ENCODE measurements at places on chromosomes 11 and 22. TPM values are rescaled to one million over a fixed set of nuclear protein-coding genes. Genes with fewer than 3 reads are reported as not detected.

DNA sequence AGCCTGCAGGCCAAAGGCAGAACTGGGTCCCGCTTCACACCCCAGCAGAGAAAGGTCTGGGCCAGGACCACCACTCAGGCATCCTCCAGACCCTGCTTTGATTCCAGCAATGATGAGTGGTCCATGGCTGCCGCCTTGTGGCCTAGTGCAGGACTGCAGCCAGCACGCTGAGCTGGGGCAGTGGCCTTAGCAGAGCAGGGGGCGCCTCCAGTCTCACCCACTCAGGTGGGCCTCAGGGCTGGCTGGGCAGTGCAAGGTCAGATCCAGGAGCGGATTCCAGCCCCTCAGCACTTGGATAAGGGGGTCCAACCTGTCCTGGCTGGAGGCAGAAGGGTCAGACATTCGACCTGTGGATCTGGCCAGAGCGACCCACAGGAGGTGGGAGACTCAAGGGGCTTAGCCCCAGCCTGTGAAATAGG is 9.6 kb upstream of the PDE2A start:
- no peaks in the 10 kb centered on the region for H3K36me3 ChIP-seq
- DNase-seq: no peak
- H3K27ac ChIP-seq: no peak overlapping the region
- H3K4me3 ChIP-seq: no peak overlapping the region

DNA sequence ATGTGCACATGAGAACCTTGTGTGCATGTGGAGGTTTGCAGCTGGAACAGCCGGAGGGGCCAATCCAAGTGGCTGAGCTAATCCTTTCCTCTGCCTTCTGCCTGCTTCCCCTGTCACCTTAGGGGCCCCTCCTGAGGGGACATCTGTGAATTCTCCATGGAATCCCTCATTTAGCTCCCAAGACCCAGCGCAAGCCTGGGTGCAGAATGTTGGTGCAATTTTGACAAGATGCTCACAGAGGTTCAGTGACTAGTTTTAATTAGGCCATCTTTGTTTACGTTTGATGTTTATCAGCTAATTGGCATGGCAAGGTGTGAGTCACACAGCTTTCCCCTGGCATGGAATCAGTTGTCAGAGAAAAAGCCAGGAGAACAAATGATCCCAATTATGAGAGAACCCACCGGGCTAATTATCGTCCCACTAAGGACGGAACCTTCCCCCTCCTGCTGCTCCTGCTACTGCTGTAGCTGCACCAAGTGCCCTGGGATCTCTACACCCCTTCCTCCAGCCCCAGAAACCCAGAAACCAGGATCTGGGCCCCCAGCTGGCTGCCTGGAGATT is 63.6 kb upstream of the PAX6 start:
- H3K4me1 ChIP-seq: peaks cover 67% of the 10 kb centered on the region
- no peak overlapping the region for H3K4me3 ChIP-seq
- H3K36me3 ChIP-seq: no peaks in the 10 kb centered on the region
- DNase-seq: no peak
- no peaks in the 10 kb centered on the region for H3K27me3 ChIP-seq

DNA sequence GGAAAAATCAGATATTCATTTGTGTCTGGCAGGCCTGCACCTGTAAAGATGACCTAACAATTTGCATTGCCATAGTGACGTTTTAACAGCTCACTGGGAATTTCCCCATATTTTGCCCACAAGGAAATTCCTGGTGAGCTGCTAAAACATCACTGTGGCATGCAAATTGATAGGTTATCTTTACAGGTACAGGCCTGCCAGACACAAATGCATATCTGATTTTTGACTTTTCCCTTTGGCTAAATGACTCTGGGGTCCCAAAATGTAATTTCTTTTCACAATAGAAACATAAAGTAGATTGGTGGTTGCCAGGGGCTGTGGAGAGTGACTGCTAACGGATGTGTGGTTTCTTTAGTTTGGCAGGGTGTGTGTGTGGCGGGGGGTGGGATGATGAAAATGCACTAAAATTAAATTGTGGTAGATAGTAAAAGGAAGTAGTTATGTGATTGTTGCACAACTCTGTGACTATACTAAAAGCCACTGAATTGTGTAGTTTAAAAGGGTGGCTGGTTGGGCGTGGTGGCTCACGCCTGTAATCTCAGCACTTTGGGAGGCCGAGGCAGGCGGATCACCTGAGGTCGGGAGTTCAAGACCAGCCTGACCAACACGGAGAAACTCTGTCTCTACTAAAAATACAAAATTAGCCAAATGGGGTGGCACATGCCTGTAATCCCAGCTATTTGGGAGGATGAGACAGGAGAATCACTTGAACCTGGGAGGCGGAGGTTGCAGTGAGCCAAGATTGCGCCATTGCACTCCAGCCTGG is 18.5 kb upstream of the FEZ1 start:
- H3K4me1 ChIP-seq: 0 out of 2 replicates have a peak, but pooled peaks cover 3% of the 10 kb centered on the region
- H3K4me3 ChIP-seq: no peak overlapping the region
- H3K27ac ChIP-seq: peak overlapping the region; percentile 31
- H3K27me3 ChIP-seq: no peaks in the 10 kb centered on the region
- no peaks in the 10 kb centered on the region for H3K36me3 ChIP-seq
- DNase-seq: peak; percentile 83

- H3K27ac ChIP-seq: no peak overlapping the region
- peaks cover 59% of the 10 kb centered on the region for H3K4me1 ChIP-seq
- no peak overlapping the region for H3K4me3 ChIP-seq
- no peaks in the 10 kb centered on the region for H3K36me3 ChIP-seq
- H3K27me3 ChIP-seq: no peaks in the 10 kb centered on the region
Observed at GRCh38 chr22:37529652-37530345, 10.6 kb upstream of the CARD10 start.

- no peak overlapping the region for H3K4me3 ChIP-seq
- no peaks in the 10 kb centered on the region for H3K36me3 ChIP-seq
- H3K27ac ChIP-seq: no peak overlapping the region
Observed at GRCh38 chr22:23550049-23550650, 29.9 kb downstream of the IGLL1 start.

DNA sequence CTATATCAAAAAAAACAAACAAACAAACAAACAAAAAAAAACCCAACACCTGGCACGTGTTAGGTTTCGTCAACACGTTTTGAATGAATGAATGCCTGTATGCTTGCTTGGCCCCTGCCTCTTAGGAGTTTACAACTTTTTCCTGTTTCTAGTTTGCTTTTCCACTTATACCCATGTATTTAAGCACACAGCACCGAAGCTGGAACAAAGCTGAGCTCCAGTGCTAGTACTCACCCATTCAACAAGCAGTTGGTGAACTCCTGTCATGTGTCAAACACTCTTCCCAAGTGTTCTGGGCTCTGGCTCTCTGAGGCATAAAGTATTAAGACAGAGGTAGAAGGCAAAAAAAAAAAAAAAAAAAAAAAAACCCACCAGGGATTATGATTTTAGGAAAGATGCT is 599.3 kb downstream of the BUD13 start:
- H3K27me3 ChIP-seq: peaks cover 44% of the 10 kb centered on the region
- no peaks in the 10 kb centered on the region for H3K4me1 ChIP-seq
- H3K27ac ChIP-seq: no peak overlapping the region
- H3K36me3 ChIP-seq: no peaks in the 10 kb centered on the region
- DNase-seq: no peak
- H3K4me3 ChIP-seq: no peak overlapping the region

DNA sequence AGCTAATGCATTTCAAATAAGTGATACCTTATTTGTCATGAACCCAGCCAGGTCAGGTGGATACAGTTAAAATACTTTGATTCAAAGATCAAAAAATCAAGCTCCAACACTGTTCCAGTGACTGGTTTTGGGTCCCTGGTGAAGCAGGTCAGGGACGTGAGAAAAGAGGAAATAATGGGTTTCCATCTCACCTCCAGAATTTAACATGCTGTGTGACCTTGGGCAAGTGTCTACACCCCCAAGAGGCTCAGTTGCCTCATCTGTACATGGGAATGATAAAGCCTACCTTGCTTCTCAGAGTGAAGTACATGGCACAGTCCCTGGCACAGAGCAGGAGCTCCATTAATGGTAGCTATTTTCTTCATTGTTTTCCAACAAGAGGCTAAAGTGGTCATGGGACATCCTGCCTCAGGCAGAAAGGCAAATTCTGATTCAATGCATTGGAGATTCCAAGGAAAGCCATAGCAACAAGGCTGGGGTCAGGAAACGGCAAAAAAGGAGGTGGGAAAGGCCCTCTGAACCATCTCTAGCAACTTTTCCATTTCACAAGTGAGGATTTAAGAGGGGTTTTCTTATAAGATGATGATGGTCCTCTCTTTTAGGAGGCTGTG is 108.5 kb downstream of the CSNK2A3 start:
- no peak for DNase-seq
- no peak overlapping the region for H3K4me3 ChIP-seq
- no peaks in the 10 kb centered on the region for H3K27me3 ChIP-seq
- no peaks in the 10 kb centered on the region for H3K36me3 ChIP-seq
- no peaks in the 10 kb centered on the region for H3K4me1 ChIP-seq

Gene ADAMTS8
- total RNA-seq: not detected

DNA sequence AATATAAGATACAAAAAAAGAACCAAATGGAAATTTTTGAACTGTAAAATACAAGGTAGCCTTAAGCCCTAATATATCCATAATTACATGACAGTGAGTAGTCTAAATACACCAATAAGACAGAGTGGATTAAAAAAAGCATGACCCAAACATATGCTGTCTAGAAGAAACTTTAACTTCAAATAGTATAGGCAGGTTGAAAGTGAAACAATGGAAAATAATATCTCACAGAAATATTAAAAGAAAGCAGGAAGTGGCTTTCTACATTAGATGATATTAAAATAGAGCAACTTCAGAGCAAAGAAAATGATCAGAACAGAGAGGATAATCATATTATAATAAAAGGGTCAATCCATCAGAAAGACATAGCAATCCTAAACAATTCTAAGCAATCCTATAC is 21.8 kb downstream of the DCUN1D5 start:
- no peaks in the 10 kb centered on the region for H3K27me3 ChIP-seq
- H3K36me3 ChIP-seq: peaks cover 52% of the 10 kb centered on the region
- H3K4me3 ChIP-seq: no peak overlapping the region

GRCh38 chr22:19285831-19286230 is 5.7 kb downstream of the CLTCL1 start:
- no peak overlapping the region for H3K4me3 ChIP-seq
- H3K4me1 ChIP-seq: no peaks in the 10 kb centered on the region
- no peaks in the 10 kb centered on the region for H3K36me3 ChIP-seq
- no peak for DNase-seq
- H3K27ac ChIP-seq: no peak overlapping the region

DNA sequence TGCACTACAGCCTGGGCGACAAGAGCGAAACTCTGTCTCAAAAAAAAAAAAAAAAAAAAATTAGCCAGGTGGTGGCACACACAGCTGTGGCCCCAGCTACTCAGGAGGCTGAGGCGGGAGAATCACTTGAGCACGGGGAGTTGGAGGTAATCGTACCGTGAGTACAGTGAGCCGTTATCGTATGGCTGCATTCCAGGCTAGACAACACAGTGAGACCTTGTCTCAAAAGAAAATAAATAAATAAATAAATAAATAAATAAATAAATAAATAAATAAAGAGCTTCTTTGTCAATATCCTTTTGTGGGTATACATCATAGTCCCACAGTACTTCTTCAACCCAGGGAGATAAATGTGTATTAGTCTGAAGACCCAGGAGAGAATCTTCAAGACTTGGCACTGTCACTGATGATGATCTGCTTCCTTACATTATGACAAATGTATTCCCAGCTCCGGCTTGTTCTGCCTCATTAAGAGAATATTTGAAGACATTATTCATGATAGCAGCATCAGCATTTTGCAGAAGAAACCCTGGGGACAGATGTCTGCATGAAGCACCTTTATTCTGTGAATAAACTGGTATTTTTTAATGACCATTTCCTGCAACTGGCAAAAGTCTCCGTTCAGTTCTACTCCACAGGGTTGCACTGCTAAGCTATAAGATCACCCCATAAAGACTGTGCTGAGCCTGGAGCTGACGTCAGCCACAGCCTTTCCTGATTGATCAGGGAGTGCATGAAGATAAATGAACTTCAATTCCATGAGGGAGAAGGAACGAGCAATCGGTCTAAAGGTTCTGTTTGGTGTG is 1.6 kb upstream of the ACY3 start:
- H3K4me1 ChIP-seq: no peaks in the 10 kb centered on the region
- H3K27me3 ChIP-seq: no peaks in the 10 kb centered on the region
- no peak overlapping the region for H3K4me3 ChIP-seq
- H3K36me3 ChIP-seq: no peaks in the 10 kb centered on the region

Gene SMC1B
- total RNA-seq: 0.31 TPM

DNA sequence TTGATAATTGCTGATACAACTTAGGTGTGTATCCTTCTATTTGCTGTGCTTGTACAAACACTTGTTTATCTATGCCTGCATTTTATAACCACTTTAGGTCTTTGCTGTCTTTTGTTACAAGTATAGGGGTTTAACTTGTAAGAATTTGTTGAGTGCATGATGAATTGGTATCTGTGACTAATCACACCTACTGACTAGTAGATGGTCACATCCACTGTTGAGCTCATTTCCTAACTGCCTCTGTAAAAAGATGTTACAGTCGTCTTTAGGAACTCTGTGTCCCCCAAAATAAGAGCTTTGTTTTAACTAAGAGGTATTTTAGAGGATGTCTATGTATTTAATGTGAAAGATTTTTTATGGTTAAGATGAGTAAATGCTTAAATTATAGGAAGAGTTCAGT is 60.5 kb downstream of the HIPK3 start:
- H3K27ac ChIP-seq: no peak overlapping the region
- no peaks in the 10 kb centered on the region for H3K27me3 ChIP-seq
- 0 out of 2 replicates have a peak, but pooled peaks cover 5% of the 10 kb centered on the region for H3K36me3 ChIP-seq
- H3K4me3 ChIP-seq: no peak overlapping the region
- no peaks in the 10 kb centered on the region for H3K4me1 ChIP-seq

- no peak for DNase-seq
- peaks cover 22% of the 10 kb centered on the region for H3K27me3 ChIP-seq
- H3K36me3 ChIP-seq: no peaks in the 10 kb centered on the region
- H3K4me1 ChIP-seq: no peaks in the 10 kb centered on the region
Observed at GRCh38 chr11:2434008-2434407, 10.3 kb downstream of the TRPM5 start.

- H3K27ac ChIP-seq: peak overlapping the region; percentile 39
- no peaks in the 10 kb centered on the region for H3K27me3 ChIP-seq
- peak overlapping the region; percentile 90 for H3K4me3 ChIP-seq
- peaks cover 69% of the 10 kb centered on the region for H3K4me1 ChIP-seq
- no peaks in the 10 kb centered on the region for H3K36me3 ChIP-seq
Observed at GRCh38 chr11:120336641-120337354, 585 bp downstream of the ARHGEF12 start.

Gene OR2AG1
- not detected for total RNA-seq

- no peak overlapping the region for H3K27ac ChIP-seq
- H3K4me1 ChIP-seq: no peaks in the 10 kb centered on the region
- H3K27me3 ChIP-seq: no peaks in the 10 kb centered on the region
- no peak for DNase-seq
- no peaks in the 10 kb centered on the region for H3K36me3 ChIP-seq
- no peak overlapping the region for H3K4me3 ChIP-seq
Observed at GRCh38 chr11:69472541-69473275, 8.8 kb upstream of the LINC01488 start.

Gene CDC45
- 27.5 TPM for total RNA-seq

DNA sequence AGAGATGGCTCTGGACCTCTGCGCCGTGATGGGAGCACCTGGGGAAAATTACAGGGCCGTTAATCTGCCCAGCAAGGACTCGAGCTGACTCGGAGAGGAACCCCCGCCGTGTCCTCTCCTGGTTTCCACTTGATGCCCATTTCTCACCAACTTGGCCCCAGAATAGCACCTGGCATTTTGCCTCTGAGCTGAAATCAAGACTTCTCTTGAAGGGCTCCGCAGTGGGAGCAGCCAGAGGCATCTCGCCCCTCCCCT is 19.0 kb upstream of the CABP7 start:
- peak overlapping the region; percentile 9 for H3K4me3 ChIP-seq
- no peaks in the 10 kb centered on the region for H3K36me3 ChIP-seq
- DNase-seq: no peak
- H3K27me3 ChIP-seq: no peaks in the 10 kb centered on the region
- peak overlapping the region; percentile 81 for H3K27ac ChIP-seq
